ENCODE measurements at places on chromosomes 3 and 15.

- DNase-seq = no peak
Measured at GRCh38 chr3:194340757-194341400, 10.2 kb downstream of the CPN2 start.

DNA sequence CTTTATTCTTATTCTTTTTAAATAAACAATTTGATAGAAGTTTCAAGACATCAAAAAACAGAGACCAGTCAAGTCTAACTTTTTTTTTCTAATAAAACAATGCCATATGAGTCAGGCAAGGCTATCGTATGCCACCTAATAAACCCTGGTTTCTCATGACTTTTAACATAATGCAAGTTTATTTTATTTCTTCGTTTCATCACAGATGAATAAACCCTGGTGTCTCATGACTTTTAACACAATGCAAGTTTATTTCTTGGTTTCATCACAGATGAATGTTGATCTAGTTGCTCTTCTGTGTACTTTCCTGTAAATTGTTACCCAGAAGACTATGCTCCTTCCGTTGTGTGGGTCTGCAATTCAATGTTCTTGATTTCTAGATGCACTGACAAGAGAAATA, 905.4 kb downstream of the ROBO2 start:
- DNase-seq = no peak

- no peak for DNase-seq
Measured at GRCh38 chr3:192888190-192888589, 29.5 kb downstream of the MB21D2 start.

DNA sequence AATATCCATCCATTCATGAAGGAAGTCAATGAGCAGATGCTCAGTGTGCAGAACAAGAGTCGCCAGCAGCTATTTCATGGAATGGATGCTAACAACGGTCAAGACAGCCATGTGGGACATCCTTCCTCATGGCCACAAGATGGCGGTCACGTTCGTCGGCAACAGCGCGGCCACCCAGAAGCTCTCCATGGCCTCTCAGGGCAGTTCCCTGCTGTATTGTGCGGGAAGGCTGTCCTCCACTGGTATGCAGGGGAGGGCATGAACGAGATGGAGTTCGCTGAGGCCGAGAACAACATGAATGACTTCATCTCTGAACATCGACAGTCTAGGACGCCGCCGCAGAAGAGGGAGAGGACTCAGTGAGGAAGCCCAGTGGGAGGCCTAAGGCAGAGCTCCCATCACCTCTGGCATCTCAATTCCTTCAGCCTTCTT, 208.3 kb downstream of the TJP1 start:
- no peak for DNase-seq

DNA sequence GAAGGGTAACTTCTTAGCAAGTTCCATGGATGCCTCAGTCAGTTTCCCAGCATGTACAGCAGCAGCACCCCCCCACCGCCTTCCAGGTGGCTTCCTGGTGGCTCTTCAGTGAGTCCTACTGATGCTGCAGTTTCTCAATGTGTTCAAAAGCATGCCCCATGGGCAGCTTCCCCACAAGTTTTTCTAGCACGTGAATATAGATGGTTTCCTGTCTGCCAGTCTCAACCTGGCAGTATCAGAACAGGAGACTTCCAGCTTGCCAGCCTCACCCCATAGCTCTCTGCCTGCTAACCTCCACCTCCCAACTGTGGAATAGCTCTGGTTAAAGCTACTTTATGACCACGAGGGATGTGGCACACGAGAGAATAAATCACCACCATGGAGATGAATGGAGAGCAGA, 188.3 kb upstream of the SLCO3A1 start:
- no peak for DNase-seq

- DNase-seq = no peak
Measured at GRCh38 chr15:67082007-67082536, 16.7 kb downstream of the SMAD3 start.

DNA sequence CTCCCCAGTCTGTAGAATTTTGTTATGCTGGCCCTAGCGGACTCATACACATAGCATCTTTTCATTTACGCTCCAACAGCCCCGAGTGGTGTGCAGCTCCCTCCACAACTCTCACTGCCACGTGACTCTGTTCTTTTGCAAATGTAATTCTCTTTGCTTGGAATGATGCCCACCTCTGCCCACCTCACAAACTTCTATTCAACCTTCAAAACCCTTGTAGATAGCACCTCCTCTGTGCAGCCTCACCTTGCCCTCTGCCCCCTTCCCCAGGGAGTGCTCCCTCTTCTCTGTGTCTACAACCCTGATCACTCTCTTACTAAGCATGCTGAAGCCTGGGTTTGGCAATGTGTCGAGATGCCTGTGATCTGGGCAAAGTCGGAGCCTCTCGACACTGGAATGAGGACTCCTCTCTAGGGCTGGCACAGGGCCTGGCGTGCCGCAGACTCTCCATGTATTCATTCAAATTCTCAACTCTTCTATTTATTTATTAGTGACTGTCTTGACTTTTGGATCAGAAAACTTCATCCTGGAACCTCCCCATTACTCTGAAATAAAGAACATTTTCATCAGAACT, 73.5 kb downstream of the MGLL start:
- no peak for DNase-seq

DNA sequence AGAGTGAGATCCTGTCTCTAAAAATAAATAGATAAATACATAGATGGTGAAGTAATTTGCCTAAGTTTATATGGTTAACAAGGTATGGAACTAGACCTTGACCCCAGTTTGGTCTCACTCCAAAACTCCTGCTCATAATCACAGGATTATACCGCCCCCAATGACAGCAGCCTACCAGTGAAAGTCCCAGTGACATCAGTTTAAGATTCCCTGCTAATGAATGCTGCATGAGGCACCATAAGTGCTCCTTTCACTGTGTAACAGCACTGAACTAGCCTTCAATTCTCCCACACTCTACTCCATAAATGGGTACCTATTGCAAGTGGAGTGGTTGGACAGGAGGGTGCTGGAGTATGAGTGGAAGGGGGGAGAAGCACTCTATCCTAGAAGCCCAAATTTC, 23.7 kb upstream of the THSD4 start:
- no peak for DNase-seq

- no peak for DNase-seq
Measured at GRCh38 chr3:112773864-112774263, 72.8 kb downstream of the CD200R1L start.

- DNase-seq = no peak
Measured at GRCh38 chr15:99895189-99895955, 162.1 kb upstream of the LYSMD4 start.

GRCh38 chr15:74781431-74782258, at the start of gene CSK:
CSK (plus strand) TSS chr15:74782080; CDS start chr15:74798298, 16,218 bp downstream.
- DNase-seq = peak; percentile 45

GRCh38 chr3:106242781-106243180, 374.0 kb upstream of the CBLB start:
- peak; percentile 2 for DNase-seq

- no peak for DNase-seq
Measured at GRCh38 chr3:116749388-116749787, 39.8 kb downstream of the TUSC7 start.

DNA sequence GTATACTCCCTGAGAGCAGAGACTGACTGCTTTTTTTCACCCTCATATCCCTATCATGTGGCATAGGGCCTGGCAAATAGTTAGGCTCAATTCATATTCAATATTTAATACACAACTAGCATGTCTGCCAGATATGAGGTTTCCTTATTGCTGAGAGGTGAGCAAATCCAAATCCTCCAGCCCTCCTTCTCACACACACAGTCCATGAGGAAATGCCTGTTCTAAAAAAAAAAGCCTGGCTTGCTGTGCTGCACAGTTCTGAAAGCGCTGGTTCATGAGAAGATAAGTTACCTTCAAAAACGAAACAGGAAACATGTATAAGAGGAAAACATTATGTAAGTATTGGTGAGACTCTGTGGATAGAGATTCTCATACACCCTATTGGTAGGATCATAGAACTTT, 15.5 kb upstream of the ACAP2 start:
- no peak for DNase-seq

DNA sequence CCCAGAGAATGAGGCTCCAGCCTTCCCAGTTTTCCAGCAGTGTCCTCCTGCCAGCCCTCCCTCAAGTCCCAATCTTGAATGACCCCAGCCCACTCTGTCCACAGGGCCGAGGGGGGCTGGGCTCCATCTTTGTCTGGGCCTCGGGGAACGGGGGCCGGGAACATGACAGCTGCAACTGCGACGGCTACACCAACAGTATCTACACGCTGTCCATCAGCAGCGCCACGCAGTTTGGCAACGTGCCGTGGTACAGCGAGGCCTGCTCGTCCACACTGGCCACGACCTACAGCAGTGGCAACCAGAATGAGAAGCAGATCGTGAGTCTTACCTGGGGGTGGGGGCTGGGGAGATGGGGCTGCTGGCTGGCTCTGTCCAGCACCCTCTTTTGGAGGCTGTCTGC, 5.6 kb upstream of the FES start:
- no peak for DNase-seq

GRCh38 chr15:98978153-98978552, 29.4 kb downstream of the PGPEP1L start:
- no peak for DNase-seq

GRCh38 chr15:50613600-50613999, 67.1 kb upstream of the USP50 start:
- DNase-seq = no peak

DNA sequence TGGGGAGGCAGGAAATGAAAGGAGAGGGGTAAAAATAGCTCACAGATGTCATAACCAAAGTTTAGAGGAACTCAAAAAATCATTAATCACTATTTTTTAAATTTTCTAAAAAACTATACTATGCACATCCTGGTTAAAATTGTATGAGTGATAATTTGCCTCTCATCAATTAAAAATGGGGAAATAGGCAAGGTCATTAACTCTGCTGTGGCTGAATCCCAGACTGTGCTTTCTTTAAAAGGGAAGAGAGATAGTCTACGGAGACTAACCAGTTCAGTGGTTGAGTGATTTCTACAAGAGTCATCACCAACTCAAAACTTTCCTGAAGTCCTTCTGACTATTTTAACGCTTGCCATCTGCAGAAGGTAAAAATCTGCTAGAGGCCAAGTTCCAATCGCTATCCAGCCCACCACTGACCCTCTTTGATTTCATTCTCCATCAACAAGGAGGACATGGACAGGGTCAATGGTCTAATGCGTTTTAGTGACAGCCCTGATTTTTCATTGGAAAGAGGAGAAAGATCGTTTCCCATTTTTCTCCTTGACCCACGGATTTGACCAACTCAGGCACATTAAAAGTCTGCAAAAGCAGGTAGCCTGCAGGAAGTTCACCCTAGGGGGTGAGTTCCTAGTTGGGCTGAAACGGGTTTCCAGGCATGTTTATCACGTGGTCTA, 850 bp downstream of the SUCLG2 start:
- DNase-seq = no peak

GRCh38 chr3:42308651-42309050, 42.7 kb upstream of the CCK start:
- no peak for DNase-seq

GRCh38 chr3:150221904-150222523, 186.1 kb upstream of the TSC22D2 start:
- no peak for DNase-seq

- DNase-seq = no peak
Measured at GRCh38 chr15:51492528-51492927, 130.0 kb downstream of the DMXL2 start.

- no peak for DNase-seq
Measured at GRCh38 chr3:197331131-197331530, 32.7 kb upstream of the DLG1 start.

- DNase-seq = no peak
Measured at GRCh38 chr15:38651328-38652038, 86.9 kb upstream of the RASGRP1 start.

- no peak for DNase-seq
Measured at GRCh38 chr3:33426630-33427317, 13.4 kb downstream of the UBP1 start.

- DNase-seq = no peak
Measured at GRCh38 chr3:49997862-49998261, 57.9 kb downstream of the RBM6 start.

GRCh38 chr3:9178697-9179096, 70.7 kb downstream of the SRGAP3 start:
- DNase-seq = no peak
